ENCODE measurements at places on chromosomes 2 and 18.

- DNase-seq = no peak
Measured at GRCh38 chr2:38907743-38908562, 18.3 kb downstream of the ARHGEF33 start.

- DNase-seq = peak; percentile 54
Measured at GRCh38 chr18:23231340-23232021, 96.2 kb downstream of the CABLES1 start.

DNA sequence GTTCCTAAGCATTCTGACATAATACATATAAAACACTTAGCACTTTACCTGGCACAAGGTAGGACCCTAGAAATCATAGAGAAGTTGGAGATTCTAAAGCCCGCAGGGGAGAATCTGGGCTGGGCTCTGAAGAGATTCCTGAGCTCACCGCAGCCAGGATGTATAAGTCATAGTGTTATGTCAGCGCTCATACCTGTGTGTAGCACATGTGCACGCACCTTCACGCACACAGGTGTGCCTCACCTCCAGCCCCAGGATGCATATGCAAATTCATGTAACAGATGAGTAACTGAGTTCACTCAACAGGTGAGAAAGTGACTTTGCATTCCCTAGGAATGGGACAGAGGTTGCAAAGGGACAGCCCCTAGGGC, 7.9 kb upstream of the SDC1 start:
- DNase-seq = no peak

DNA sequence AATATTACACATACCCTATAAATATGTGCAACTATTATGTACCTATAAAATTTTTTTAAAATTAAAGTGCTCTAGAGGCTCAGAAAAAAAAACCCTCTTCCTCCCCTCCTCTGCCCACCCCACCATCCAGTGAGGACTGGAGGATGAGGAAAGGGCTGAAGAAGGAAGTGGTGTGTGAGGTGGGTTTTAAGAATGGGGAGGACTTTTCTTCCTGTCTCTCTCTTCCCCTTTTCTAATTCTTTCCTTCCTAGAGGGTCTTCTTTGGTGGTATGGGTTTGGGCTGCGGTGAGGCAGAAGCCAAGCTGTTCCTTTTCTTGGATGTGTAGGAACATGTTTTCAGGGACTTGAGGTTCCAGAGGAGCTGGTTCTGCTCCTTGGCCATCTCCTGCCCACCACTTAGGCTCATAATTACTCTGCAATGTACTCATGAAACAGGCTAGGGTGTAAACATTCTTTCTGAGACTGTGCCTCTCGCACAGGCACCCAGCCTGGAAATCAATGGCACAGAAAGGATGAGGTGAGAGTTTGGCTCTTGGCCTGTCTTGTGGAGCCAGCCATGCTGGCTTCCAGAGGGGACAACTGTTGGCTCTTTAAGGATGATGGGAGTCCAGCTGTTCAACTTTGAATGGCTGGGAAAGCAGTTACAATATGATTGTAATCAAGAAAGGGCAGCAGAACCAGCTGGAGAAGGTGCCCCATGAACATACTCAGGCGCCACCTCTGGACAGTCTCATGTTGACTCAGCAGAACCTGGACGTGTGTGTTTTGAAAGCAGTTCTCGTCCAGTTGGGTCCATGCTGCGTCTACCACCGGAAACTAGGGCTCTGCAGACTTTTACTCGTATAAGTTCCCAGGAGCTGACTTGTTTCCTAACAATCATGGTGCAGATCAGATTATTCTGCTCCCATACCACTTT, 38.3 kb downstream of the IL1RL2 start:
- no peak for DNase-seq

DNA sequence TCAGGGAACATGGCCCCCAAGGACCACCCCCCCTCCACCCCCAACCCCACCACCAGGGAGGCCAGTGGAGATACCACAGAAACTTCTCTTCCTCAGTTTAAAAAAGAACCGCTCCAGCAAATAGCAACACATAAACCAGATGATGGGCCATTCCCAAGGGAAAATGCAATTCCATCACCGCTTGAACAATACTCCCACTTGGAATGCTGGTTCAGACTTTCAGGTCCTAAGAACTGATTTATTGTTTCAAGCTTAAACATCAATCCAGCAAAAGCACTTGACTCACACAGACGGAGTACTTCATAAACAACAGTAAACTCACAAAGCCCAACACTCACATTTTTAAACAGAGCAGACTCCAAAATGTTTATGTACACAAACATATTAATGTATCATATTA, 6.9 kb downstream of the HDAC4 start:
- DNase-seq = no peak

- no peak for DNase-seq
Measured at GRCh38 chr2:229903037-229903436, 18.8 kb downstream of the TRIP12 start.

GRCh38 chr2:187453078-187453641, 5.1 kb upstream of the CALCRL start:
- no peak for DNase-seq

- no peak for DNase-seq
Measured at GRCh38 chr2:5699963-5700362, 7.8 kb downstream of the SOX11 start.

GRCh38 chr2:212733273-212733672, 194.7 kb upstream of the ERBB4 start:
- DNase-seq = no peak

- DNase-seq = no peak
Measured at GRCh38 chr2:86239326-86239725, 40.1 kb downstream of the MRPL35 start.

DNA sequence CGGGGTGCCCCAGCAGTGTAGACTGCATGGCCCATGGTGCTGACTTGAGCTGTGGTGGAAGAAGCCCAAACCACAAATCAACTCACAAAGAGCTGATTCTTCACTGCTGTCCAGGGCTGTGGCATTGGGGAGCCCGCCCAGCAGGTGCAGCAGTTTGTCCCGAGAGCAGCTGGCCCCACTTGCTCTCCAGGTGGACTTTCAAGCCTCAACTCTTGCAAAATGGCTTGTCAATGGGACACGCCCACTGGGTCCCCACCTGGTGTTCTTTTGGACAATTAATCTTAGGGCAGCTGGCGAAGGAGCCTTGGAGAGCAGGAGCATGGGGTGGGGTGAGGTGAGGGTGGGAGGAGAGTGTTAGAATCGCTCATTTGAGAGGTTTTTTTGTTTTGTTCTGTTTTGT, 117.9 kb downstream of the MYCN start:
- no peak for DNase-seq

DNA sequence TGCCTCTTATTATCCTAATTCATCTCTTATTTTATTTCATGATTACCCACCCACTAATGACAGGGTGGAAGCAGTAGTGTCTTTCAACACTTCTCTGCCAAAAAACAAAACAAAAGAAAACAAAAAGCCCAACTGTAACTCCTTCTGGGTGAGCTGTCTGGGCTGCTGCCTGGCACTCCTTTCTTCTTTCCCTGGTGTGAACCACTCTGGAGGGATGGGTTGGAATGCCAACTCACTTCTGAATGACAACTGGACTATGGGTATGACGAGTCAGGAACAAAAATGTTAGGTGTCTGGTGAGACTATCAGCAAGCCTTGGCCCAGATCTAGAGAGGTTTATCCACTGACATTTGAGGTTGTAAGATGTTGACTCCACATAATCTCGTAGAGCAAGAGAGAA, 88.3 kb upstream of the ITGB6 start:
- DNase-seq = no peak

DNA sequence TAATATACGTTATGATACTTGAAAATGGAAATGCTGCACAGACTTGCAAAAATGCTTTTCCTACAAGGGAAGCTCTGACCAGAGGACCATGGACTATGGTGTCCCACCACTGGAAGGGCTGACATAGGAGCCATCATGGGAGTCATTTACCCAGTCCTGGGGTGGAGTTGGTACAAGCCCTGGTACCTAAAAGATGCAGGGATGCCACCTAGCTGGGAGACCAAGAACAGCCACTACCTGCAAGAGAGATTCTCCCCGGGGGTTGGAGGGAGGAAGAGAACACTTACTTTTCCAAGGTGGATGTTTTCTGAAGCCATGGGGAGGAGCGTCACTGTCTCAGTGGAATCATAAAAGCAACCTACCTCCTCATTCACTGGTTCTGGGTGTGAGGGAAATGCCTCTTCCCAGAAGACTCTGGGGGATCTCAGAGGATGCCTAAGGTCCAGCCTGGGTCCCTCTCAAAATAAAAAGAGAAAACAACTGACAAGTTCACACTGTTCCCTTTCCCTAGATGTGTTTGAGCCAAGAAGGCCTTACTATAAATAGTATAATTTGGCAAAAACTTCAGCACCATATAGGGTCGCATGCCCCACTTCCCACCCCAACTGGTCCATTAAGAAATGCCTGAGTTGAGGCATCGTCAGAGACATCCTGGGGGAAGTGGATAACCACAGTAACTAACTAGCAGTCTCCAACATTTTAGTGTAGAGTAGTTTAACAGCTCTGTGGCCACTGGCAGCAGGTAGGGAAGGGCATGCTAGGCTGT, 39.9 kb downstream of the REEP1 start:
- no peak for DNase-seq
